ENCODE measurements at places on chromosomes 3 and 15. TPM values are rescaled to one million over a fixed set of nuclear protein-coding genes. Genes with fewer than 3 reads are reported as not detected.

DNA sequence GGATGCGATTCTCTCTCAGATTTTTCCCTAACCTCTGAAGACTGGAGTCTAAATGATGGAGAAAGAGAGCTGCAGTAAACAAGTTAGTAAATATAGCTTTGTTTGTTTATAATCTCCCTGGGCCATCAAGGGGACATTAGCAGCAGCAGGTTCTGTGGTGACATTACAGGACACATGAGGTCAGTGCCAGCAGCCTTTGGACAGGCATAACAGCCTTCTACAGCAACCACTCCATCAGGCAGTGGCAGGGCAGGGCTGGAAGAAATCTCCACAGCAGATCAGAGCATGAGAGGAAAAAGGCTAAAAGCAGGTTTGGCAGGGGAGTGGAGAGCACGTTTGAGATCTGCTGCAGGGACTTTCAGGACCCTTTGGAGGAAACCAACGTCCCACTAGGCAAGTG, 127.6 kb upstream of the ACP3 start:
- no peaks in the 10 kb centered on the region for H3K27me3 ChIP-seq
- no peak for DNase-seq
- no peak overlapping the region for H3K27ac ChIP-seq
- H3K4me3 ChIP-seq, result no peak overlapping the region
- no peaks in the 10 kb centered on the region for H3K36me3 ChIP-seq
- no peaks in the 10 kb centered on the region for H3K4me1 ChIP-seq

- H3K4me1 ChIP-seq, result no peaks in the 10 kb centered on the region
- no peaks in the 10 kb centered on the region for H3K27me3 ChIP-seq
- no peak for DNase-seq
- no peaks in the 10 kb centered on the region for H3K36me3 ChIP-seq
Observed at GRCh38 chr15:35822153-35822552, 276.2 kb upstream of the DPH6 start.

- no peak for DNase-seq
- H3K36me3 ChIP-seq, result no peaks in the 10 kb centered on the region
- no peak overlapping the region for H3K4me3 ChIP-seq
- H3K4me1 ChIP-seq, result peaks cover 5% of the 10 kb centered on the region
Observed at GRCh38 chr3:128548021-128548420, 55.0 kb upstream of the GATA2 start.

GRCh38 chr15:31977138-31977537, 53.2 kb upstream of the CHRNA7 start:
- H3K36me3 ChIP-seq, result no peaks in the 10 kb centered on the region
- peaks cover 25% of the 10 kb centered on the region for H3K27me3 ChIP-seq
- no peak overlapping the region for H3K27ac ChIP-seq
- peaks cover 6% of the 10 kb centered on the region for H3K4me1 ChIP-seq

- no peaks in the 10 kb centered on the region for H3K27me3 ChIP-seq
- no peaks in the 10 kb centered on the region for H3K4me1 ChIP-seq
- H3K36me3 ChIP-seq, result no peaks in the 10 kb centered on the region
- H3K27ac ChIP-seq, result no peak overlapping the region
- no peak for DNase-seq
- H3K4me3 ChIP-seq, result no peak overlapping the region
Observed at GRCh38 chr3:132256989-132257388, 60.2 kb upstream of the ACP3 start.

DNA sequence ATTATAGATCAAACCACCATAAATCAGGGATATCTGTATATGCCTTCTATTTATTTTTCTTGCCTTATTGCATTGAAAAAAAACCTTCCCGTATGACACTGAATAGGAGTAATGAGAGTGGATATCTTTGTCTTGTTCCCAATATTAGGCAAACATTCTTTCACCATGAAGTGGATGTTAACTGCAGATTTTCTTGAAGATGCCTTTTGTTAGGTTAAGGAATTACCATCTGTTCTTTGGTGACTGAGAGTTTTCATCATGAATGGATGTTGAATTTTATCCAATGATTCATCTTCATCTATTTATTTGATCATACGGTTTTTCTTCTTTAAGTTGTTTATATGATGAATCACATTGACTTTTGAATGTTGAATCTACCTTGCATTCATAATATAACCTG, 47.1 kb upstream of the MECOM start:
- no peak overlapping the region for H3K27ac ChIP-seq
- no peak for DNase-seq
- H3K36me3 ChIP-seq, result no peaks in the 10 kb centered on the region
- H3K4me3 ChIP-seq, result no peak overlapping the region

- no peaks in the 10 kb centered on the region for H3K4me1 ChIP-seq
- H3K27ac ChIP-seq, result no peak overlapping the region
- no peak overlapping the region for H3K4me3 ChIP-seq
- DNase-seq, result no peak
Observed at GRCh38 chr15:35078221-35078915, 6.7 kb downstream of the NANOGP8 start.

DNA sequence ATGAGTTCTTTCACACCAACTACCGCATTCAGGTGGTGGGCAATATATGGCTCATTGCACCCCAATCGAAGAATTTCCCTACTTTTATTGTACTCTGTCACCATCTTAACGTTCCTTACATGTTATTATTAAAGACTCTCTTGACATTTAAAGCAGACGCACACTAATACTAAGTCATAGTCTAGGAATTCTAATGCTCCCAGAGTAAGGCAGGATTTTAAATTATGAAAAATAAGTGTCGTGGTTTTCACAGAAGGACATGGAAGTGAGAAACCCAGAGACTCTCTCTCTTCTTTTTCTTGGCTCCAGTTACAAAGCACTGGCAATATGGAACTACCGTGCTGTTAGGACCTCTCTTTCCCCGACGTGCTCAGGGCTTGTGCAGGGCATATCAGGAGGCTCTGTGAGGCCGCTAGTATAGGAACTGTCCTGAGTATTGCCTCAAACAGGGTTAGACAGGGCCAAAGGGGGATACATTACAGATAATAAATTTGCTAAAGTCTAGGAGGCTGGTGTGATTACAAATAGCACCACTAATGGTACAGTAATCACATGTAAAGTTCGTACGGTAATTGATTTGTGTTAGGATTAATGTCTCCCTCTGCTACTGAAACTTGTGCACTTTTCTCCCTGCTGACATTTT, 590.8 kb downstream of the FOXP1 start:
- no peak for DNase-seq
- no peaks in the 10 kb centered on the region for H3K4me1 ChIP-seq
- H3K36me3 ChIP-seq, result peaks cover 48% of the 10 kb centered on the region
- no peak overlapping the region for H3K4me3 ChIP-seq
- no peaks in the 10 kb centered on the region for H3K27me3 ChIP-seq
- H3K27ac ChIP-seq, result no peak overlapping the region

DNA sequence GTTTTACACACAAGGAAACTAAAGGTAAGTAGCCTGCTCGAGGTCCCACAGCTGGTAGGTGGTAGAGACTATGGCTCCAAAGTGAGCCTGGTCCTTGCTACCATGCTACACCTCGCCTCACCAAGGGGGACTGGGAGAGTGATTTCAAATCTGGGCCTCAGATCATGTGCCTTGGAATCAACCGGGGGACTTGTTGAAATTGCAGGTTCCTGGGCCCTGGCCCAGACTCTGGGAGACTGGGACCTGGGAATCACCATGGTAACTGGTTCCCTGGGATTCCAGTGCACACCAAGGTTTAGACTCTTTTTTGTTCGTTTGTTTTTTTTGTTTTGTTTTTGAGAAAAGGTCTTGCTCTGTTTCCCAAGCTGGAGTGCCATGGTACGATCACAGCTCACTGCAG, 21.1 kb downstream of the DNASE1L3 start:
- no peaks in the 10 kb centered on the region for H3K27me3 ChIP-seq
- no peak for DNase-seq
- H3K4me3 ChIP-seq, result no peak overlapping the region
- H3K36me3 ChIP-seq, result no peaks in the 10 kb centered on the region

DNA sequence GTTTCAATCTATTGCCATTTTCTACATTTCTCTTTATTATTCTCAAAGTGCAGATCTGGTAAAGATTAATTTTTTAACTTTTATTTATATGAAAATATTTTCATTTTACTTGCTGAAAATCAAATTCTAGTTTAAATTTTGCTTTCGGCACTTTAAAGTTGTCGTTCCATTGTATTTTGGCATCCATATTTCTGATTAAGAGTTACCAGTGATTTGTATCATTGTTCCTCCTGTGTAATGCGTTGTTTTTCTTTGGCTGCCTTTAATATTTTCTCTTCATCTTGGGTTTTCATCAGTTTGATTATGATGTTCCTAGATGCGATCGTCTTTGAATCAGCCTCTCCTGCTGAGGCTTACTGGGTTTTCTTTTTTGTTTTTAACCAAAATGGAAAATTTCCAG, 97.3 kb downstream of the SPATA16 start:
- no peak overlapping the region for H3K27ac ChIP-seq
- no peaks in the 10 kb centered on the region for H3K4me1 ChIP-seq

DNA sequence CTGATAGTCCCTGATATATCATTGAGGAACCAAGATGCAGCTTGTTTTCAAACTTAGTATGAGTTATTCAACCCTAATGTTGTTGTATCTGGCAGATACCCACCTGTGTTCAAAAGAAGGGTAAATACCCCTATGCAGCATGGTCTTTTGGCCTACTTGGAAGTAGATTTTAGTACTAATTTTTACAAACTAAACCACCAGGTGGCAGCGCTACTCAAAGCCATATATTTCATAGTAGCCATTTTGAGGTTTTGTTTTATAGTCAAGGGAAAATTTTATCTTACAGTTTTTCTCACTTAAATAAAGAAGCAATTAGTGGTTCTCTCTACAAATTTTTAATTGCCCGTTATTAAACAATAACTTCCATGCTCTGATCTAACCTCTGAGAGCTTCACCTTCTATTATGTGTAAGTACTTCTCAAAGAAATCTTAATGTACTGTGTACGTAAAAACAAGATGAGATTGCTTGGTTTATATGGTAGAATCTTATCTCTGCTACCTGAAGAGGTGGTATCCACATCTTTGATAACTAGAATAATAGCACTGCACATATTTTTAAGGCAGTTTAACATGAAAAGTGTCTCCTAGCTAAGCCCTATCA, 31.5 kb upstream of the MLF1 start:
- peaks cover under 1% of the 10 kb centered on the region for H3K36me3 ChIP-seq
- no peaks in the 10 kb centered on the region for H3K4me1 ChIP-seq
- H3K27ac ChIP-seq, result no peak overlapping the region

The TRIM69 gene
- 25.4 TPM for total RNA-seq

The SLC22A14 gene
- 0.20 TPM for total RNA-seq

The DPPA4 gene
- total RNA-seq, result not detected

The CILP gene
- 1.1 TPM for total RNA-seq

The RYR3 gene
- 0.61 TPM for total RNA-seq
